ENCODE measurements at places on chromosomes 7 and 10.

DNA sequence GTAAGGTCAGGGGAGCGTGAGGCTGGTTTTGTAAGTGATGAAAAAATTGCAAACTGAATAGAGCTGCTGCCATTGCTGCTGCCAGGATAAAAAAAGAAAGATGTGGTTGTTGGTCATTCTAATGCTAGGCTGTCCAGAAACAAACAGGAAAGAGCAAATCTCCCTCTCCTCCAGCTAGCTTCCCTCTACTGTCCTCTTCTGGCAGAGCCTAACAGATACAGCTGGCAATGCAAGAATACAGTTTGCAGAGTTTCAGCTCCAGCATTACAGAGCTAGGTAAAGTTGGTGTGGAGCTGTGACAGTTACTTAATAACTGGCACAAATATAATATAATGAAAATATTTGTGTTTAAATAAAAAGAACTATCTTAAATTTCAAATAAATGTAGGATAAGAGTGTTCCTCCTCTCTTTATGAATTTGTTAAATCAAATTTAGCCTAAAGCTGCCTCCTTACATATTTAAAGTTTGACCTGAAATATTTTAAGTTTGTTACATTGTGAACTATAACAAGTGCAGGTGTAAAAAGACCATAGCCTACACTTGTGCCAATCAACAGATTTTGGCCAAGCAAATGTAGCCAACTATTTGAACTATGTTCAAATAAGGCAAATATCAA, 407.7 kb downstream of the SH2D4B start:
- no peak for DNase-seq

- DNase-seq = peak; percentile 3
Measured at GRCh38 chr10:93894516-93895378, 969 bp downstream of the SLC35G1 start.

- DNase-seq = no peak
Measured at GRCh38 chr10:96124230-96125141, 5.6 kb upstream of the ZNF518A start.

DNA sequence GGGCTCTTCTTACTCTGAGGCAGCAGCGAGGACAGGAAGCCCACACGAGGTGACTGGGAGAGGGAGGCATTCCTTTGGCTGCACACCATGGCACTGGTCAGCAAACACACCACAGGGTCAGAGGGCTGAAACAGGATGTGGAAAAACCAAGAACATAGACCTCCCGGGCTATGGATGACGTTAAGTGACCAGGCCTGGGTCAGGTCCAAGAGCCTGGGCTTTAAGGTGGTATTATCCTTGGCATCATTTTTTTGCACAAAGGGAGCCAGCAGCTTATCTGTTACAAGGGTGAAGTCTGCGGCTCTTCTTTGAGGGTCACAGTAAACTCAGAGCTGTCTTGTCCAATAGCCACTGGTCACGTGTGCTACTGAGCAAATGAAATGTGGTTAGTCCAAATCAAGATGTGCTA, 7.0 kb downstream of the WDR91 start:
- no peak for DNase-seq

- no peak for DNase-seq
Measured at GRCh38 chr10:52502237-52502636, 188.2 kb downstream of the DKK1 start.

GRCh38 chr10:124416733-124417132, 2.0 kb downstream of the OAT start:
- DNase-seq = no peak

DNA sequence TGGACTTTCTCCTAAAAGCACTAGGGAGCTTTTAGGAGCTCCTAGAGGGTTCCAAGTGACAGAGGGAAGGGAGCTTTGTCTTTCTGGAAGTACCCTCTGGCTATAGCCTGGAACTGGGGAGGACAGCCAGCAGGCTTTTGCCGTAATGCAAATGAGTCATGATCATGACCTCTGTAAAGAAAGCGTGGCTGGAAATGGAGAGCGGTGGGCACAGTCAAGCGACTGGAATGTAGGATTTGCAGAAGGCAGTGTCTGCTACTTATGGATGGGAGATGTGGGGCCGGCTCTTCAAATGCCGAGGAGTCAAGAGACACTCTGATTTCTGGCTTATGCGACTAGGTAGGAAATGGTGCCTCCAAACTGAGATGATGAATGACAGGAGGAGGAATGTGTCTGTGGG, 34.6 kb upstream of the PLPP4 start:
- DNase-seq = no peak

- DNase-seq = peak; percentile 73
Measured at GRCh38 chr10:124534231-124534798, 72.7 kb downstream of the LHPP start.

GRCh38 chr7:25068502-25069213, 56.4 kb downstream of the CYCS start:
- DNase-seq = no peak

GRCh38 chr7:102122026-102122425, 164.6 kb upstream of the SH2B2 start:
- DNase-seq = peak; percentile 25

Data from germinal center (tissue), 1 donor.